ENCODE measurements at places on chromosomes 6 and 20.

DNA sequence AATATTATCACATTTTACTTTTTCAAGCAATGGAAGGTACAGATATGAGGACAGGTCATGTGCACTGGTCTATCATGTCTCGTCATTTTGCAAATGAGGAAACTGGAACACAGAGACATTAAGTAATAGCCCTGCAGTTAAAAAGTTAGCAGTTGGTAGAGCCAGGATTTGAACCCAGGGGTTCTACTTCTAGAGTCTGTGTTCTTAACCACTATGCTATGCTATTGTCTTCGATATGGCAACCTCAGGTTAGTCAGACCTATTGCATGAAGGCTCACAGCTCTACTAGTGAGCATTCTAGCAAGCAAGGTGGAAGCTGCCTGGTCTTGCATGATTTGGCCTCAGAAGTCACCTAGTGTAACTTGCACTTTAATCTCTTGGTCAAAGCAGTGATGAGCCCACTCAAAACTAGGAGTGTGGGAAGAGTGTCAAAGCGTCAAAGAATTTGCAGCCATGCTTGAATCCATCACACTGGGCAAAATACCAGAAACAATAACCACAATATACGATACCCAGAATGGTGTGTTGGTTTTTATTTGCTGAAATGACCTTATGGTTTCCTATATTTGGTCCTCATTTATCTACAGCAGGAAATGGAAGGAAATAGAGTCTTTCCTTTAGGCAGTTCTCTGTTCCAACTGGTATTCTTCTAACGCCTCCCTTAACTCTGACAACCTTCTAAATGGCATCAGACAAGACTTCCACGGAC is 20.4 kb upstream of the BMP2 start:
- no peak for DNase-seq

GRCh38 chr6:112202639-112203341 is 51.6 kb downstream of the LAMA4 start:
- no peak for DNase-seq

DNA sequence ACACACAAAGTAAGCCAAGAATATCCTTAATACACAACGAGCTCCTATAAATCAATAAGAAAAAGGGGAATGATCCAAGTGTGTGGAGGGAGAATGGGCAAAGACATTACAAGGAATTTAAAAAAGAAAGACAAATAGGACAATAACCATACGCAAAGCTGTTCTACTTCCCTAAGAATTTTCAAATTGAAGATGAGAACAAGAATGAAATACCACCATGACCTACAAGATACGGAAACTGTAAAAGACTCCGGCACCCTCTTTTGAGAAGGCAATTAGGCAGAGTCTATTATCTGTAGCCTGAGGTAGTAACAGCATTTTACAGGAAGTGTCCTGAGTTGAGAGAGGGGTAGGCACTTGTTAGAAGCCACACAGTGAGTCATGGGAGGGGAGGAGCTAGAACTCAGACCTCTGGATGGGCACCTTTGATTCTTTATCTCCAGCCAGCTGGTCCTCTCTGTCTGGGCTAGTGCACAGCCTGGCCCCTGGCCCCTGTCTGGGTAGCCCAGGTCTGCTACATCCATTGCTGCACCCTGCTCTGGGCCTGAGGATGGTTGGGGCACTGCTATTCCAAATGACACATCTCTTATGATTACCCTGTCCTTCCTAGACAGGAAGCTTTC is 15.3 kb downstream of the RSPO4 start:
- peak; percentile 40 for DNase-seq

DNA sequence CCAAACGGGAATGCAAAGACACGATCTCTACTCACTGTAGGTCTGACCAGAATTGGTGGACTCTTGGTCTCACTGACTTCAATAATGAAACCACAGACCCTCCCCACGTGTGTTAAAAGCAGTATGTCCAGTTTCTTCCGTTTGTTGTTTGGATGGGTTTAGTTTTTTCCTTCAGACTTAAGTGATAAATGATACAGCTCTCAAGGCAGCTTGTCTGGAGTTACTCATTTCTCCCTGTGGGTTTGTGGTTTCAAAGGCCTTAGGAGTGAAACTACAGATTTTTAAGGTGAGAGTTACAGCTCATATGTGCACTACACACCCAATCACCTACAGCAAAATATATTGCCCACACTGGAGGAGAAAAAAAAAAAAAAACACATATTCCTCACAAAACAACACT is 86.7 kb upstream of the STMND1 start:
- no peak for DNase-seq

- no peak for DNase-seq
Observed at GRCh38 chr6:25175681-25176080, 103.5 kb upstream of the CARMIL1 start.

DNA sequence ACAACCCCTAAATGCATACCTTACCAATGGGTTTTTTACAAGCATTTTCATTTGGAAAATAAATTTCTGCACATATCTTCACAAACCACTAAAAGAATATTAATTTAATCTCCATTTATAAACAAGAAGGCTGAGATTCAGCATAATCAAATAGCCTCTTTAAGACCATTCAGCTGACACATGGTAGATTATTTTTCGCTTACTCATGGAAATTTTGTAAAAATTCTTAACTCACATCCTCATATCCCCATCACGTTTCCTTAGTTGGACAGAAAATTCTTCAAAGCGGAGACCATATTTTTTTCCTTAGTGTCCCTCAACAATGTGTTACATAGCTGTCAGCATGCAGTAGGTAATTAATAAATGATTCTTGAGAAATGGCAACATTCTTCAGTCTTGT is 439.6 kb upstream of the PTCHD4 start:
- DNase-seq = no peak

- no peak for DNase-seq
Observed at GRCh38 chr20:52972190-52972937, at the start of gene TSHZ2. Gene TSHZ2, plus strand, starts transcription at chr20:52972358. Its CDS starts 936 bp downstream, at chr20:52973294.

- no peak for DNase-seq
Observed at GRCh38 chr6:167680605-167681149, 146.0 kb upstream of the AFDN start.

DNA sequence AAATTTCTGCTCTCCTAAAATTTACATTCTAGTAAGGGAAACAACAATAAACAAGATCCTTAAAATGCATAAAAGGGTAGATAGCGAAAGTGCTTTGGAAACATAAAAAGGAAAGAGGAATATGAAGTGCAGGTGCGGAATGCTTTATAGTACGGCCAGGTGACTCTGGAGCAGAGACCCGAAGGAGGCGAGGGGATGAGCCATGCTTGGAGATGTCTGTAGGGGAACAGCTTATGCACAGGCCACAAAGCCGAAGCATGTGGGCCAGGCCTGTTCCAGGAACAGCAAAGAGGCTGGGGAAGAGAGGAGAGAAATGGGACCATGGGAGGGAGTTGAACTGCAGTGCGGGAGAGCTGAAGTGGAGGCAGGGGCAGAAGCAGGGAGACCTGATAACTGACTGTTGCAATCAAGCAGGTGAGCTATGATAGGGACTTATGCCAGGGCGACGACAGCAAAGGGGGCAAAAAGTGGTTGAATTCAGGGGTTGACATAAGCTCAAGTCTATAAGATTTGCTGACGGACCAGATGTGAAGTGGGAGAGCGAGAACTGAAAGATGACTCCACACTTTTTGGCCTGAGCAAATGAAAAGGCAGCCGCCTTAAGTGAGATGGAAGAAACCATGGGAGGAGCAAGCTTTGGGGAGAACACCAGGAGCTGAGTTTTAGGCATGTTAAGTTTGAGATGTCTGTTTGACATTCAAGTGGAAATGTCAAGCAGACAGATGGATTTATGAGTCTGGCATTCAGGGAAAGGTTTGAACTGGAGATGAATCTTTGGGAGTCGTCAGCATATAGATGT is 83.1 kb downstream of the CNBD2 start:
- no peak for DNase-seq

DNA sequence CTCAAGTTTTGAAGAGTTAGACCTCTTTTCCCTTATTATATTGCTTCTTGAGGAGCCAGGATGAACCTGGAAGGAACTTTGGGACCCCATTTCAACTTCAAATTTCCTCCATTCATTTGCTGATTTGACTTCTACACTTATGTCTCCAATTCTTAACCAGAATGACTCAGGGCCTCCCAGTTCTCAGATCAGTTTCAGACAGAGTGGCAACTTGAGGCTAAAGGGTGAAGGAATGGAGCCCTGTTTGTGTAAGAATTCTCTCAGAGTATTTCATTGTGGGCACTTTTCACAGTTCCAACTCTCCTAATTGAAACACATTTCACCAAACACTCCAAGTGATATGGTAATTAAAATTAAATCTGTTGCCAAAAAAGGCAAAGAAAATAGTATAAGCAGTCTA is 109.0 kb upstream of the FLRT3 start:
- no peak for DNase-seq

GRCh38 chr6:33761922-33762629 is 15.4 kb upstream of the IP6K3 start:
- peak; percentile 58 for DNase-seq

GRCh38 chr6:42025066-42025844 is 25.1 kb upstream of the TAF8 start:
- DNase-seq = no peak

- DNase-seq = no peak
Observed at GRCh38 chr6:25511376-25511775, 140.6 kb upstream of the SCGN start.

DNA sequence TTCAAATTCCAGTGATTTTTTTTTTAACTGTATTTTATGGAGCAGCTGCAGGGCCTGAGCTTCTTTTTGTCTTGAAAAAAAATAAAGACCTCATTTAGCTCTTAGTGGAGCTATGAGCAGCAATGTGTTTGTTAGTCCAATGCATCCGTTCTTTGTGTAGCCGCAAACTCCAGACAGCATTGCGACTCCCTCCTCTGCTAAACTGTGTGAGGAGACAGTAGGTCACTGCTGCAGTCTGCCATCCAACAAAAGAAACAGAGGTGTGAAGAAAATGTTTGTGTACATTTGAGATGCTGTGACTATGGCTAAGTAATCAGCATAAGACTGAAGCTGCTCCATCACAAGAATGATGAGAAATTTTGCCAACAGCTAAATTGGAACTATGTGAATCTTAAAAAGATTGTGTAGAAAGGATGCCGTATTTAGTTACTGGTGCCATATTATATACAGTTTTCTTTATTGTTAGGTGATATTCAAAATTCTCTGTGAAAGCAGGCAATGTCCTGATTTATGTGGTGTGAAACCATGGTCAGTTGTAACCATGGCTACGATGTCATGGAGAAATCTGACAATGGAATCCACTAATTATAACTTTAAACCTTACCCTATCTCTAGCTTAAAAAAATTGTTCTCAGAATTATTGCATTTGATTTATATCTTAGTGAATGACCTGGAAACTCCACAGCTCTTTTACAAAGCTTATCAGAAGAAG is 428.8 kb upstream of the EPHA7 start:
- DNase-seq = no peak

- no peak for DNase-seq
Observed at GRCh38 chr6:9250852-9251251, 815.5 kb upstream of the SLC35B3 start.

DNA sequence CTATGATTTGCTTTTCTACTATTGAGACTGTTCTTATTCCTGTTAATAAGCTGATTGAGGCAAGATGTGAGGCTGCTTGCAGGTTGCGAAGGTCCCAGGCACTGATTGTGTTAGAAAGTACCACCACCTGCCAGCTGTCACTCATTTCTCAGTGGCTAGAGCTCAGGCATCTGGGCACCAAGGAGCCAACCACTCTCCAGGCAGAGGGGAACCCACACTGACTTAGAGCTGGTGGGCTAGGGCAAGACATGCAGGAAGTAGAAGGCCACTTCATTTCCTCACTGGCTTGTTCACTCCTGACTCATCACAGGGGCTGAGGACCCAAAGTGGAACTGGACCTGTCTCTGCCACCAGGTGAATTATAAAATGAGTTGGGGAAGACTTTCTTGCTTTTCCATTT is 7.8 kb upstream of the DLL1 start:
- DNase-seq = no peak

DNA sequence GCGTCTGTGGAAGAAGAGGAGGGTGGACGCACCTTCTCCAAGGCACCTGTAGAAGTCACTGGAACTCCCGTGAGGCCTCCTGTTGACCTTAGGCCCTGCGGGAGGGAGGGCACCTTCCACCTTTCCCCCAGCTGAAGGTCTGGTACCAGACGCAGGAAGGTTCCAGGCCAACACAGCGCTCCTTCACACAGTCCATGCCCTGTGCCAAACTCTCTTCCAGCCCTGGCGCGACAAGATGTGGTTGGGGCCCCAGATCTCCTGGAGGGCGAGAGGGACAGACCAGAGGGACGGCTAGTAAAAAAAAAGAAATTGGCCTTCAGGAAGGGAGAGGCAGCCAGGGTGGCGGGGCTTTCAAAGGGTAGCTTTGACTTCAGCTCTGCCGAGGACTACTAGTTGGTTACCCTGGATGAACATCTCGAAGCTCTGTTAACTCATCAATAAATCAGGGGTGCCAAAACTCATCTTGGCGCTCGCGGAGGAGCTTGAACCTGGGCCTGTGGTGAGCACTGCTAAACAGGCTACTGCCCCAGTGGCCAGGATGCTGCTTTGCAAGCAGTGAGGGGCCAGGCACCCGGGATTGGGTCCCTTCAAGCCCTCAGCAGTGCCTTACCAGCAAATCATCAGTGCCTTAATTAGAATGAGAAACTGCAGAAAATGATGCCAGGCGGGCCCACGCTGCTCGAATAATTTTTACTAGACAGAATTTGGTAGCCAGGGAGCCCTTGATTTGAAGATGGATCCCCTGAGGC is 14.9 kb downstream of the AARS2 start:
- no peak for DNase-seq

DNA sequence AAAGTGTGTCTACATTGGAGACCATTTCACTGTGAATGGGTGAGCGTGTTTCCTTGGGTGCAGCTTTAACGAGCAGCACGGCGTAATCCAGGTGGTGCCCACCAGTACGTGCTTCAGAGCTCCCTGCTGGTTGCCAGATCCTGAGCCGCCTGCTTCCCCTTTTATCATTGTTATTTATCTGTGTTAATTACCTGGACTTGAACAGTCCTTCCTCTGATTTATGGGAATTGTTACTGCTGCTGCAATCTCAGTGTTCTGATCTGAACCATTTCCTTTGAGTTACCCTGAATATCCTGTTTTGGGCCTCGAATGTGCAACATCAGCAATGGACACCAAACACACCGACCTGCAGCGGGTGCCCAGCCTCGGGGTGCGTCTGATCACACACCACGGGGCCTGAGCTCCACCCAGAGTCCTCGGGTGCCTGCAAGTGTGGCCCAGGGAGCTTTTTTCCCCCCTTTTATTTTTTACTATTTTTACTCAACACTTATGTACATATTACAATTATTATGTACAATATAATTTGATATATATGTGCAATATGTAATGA is 81.3 kb downstream of the RPP40 start:
- no peak for DNase-seq

- no peak for DNase-seq
Observed at GRCh38 chr6:17156966-17157365, 55.1 kb downstream of the STMND1 start.

DNA sequence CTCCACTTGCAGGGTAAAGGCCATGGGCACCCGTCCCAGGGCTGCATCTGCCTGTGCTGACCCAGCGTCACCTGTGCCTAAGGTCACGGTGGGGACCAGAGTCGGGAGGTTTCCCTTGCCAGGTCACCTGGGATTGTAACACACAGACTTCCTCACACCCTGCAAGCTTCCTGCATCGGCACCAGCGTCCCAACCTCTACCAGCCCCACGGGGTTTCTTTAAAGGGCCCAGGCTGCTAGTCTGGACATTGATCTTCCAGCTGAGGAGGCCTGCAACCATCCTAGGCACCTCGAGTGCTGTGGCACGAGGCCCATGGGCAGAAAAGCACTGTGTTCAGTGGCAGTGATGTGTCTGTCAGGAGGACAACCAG is 12.6 kb downstream of the ACSS1 start:
- DNase-seq = no peak

GRCh38 chr6:33628401-33628964 is 7.4 kb downstream of the ITPR3 start:
- no peak for DNase-seq
